Effector CD4-positive, alpha-beta T cell (primary cell): ENCODE measurements at places on chromosomes 16 and 17.

DNA sequence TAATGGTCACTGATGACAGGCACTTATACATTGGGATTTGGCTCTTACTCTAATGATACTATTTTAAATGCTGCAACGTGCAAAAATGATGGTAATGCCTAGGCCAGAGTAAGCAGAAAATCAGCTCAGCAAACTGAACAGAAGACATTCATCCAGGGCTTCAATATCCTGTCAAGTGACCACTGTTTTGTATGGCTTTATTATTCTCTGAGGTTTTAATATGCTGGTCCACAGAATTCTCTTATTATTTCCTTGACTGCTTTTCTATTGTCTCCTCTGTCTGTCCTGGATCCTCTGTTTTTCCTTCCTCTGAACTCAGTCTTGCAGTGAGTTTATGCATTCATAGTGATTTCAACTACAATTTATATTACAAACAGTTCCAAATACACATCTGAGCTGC lies 90.8 kb upstream of the PMFBP1 start:
- DNase-seq = no peak

GRCh38 chr17:37698132-37698910 lies 46.5 kb downstream of the HNF1B start:
- no peak for DNase-seq

DNA sequence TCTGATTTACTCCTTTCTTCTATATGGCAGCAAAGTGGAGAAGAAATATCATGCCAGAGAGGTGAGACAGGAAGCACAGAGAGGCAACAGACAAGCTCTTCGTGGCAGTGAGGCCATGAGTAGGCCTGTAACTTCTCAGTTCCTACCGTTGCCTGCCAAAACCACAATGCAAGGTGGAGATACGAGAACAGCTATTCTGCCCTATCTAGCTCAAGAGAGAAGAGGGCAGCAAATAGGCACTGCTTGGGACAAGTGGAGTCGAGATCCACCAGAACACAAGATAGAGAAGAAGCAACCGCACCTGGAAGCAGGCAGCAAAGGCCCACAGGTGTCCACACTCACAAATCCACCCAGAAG lies 24.8 kb downstream of the RANBP10 start:
- DNase-seq = no peak

- DNase-seq = no peak
These were observed 2.3 kb downstream of the COPRS start for GRCh38 chr17:31856750-31857149.

GRCh38 chr17:79742951-79743476 lies 12.3 kb downstream of the ENPP7 start:
- DNase-seq = no peak

DNA sequence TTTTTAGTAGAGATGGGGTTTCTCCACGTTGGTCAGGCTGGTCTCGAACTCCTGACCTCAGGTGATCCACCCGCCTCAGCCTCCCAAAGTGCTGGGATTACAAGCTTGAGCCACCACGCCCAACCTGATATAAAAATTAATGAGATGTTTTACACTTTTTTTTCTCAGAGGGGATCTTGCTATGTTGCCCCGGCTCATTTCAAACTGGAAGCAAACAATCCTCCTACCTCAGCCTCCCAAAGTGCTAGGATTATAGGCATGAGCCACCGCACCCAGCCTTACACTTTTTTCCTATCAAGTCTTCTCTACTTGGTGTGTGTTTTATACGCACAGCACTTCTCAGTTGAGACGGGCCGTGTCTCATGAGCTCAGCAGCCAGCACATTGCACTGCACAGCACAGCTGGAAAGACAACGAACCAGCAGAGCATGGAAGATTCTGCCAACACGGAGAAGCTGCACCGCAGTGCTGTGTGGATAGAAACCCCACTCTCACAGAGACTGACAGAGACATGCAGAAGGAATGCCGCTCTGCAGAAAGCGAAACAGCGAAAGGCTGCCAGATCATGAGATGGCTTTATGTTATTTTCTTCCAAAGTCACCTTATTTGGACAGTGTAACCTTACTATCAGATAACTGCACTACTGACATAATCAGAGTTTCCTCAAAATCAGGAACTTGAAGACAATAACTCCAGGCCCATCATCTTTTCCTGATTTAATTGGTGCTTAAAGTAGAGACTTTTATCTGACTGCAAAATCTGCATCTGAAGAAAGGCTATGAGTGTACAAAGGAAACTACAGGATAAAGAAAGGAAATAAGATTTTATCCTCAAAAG lies 6.5 kb upstream of the QRICH2 start:
- DNase-seq = no peak

DNA sequence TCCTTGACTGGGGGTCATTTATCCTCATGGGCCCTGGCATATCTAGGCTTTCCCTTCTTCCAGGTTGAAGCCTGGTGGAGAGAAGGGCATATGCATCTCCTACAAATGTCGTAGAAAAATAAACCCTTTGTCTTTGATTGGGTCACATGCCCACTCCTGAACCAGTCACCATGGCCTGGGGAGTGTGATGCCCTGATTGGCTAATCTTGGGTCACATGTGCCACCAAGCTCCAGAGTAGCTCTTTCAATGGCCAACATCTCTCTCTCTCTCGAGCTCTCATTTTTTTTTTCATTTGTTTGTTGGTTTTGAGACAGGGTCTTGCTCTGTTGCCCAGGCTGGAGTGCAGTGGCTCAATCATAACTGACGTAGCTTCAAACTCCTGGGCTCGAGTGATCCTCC lies 5.6 kb upstream of the XPO6 start:
- no peak for DNase-seq

- no peak for DNase-seq
These were observed 15.6 kb downstream of the MOSMO start for GRCh38 chr16:22023505-22023904.

DNA sequence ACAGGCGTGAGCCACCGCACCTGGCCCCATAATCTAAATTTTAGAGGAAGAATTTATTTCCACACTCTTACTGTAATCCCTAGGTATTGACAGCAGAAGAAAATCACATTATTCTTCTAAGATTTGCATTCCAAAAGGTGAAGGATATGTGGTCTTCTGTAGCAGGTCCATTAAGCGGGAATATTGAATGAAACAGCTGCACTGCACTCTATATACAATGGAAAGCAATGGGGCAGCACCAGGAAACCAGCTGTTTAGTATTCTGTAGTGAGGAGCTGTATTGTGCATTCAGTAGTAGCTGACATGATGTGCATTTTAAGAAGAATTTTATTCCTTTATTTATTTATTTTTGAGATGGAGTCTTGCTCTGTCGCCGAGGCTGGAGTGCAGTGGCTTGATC lies 49.6 kb downstream of the PSMD12 start:
- no peak for DNase-seq

DNA sequence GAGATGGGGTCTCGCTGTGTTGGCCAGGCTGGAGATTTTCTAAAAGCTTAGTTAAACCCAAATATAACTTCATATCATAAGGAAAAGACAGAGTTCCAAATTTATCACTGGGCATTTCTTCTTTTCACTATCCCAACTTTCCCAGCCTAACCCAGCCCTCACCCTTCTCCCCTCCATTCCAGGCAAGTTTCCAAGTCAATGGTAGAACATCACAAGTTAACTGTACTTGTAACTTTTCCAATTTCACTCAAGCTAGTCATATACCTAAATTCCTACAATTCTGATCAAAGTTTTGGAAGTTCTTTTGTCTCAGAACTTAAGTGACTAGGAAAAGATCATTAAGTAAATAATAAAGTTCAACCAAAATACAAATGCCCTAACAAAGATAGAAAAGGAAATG lies 61.2 kb downstream of the USP32 start:
- DNase-seq = no peak

- no peak for DNase-seq
These were observed 158.5 kb upstream of the RPH3AL start for GRCh38 chr17:511001-511698.

- DNase-seq = no peak
These were observed 67.0 kb downstream of the SMPD3 start for GRCh38 chr16:68381363-68381724.

- no peak for DNase-seq
These were observed 1.1 kb downstream of the MAPK3 start for GRCh38 chr16:30121741-30122571.

DNA sequence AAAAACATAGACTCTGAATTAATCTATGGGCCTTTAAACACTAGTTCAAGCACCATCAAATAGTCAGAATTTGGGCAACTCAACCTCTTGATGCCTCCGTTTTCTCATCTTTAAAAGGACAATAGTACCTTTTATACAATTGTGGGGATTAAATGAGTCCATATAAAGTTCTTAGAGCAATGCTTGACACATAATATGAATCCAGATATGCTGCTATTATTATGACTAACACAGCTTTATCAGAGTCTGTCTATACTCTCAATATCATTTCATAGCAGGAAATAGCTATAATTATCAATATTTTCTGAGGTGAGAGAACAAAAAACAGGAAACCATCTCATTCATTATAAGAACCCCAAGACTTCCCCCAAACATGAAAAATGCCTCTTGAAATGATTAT lies 430.5 kb upstream of the XYLT1 start:
- no peak for DNase-seq

- no peak for DNase-seq
These were observed 8.0 kb downstream of the THRA start for GRCh38 chr17:40070709-40071312.

DNA sequence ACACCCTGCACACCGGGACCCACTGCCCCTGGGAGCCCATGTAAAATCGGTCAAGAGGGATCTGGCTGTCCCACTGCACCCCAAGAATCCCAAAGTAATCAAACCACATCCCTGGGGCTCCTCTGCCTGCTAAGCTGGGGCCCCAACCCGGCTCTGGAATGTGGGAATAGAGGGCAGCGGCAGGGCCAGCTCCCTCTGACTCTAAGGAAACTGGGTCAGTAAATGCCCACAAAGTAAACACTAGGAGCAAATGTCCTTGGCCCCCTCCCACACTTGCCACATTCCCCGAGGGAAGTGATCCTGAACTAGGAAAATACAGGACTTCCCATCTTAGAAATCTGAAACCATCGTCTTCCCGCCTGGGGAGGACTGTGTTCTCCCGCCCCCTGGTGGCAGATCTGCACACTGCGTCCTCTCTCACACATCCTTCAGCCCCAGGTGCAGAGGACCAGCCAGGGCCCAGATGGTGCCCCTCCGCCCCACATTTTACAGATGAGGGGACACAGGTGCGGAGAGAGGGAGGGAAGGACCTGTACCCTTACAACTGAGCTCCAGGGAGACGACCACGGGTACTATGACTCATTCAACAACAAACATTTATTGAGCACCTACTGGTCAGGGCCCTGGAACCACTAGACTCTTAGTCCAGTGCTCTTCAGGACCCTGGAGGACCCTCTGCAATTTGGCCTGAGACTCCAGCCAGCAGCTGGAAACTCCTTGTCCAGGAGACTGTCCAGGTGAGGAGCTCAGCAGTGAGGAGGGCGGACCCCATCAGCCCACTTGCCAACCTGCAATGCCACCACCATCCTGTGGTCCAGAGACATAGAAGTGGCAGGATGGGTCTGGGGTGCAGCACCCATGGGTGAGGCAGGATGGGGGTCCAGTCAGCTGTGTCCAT lies 10.1 kb downstream of the P3H4 start:
- DNase-seq = peak; percentile 71
